ENCODE measurements at places on chromosomes 11 and 22. TPM values are rescaled to one million over a fixed set of nuclear protein-coding genes. Genes with fewer than 3 reads are reported as not detected.

Gene THYN1
- total RNA-seq: 62.7 TPM

Gene USP2
- total RNA-seq: 0.32 TPM

Gene PLET1
- not detected for total RNA-seq

GRCh38 chr11:45089251-45089650 is 57.2 kb upstream of the PRDM11 start:
- DNase-seq: no peak

GRCh38 chr11:99199341-99199740 is 178.6 kb downstream of the CNTN5 start:
- DNase-seq: no peak

DNA sequence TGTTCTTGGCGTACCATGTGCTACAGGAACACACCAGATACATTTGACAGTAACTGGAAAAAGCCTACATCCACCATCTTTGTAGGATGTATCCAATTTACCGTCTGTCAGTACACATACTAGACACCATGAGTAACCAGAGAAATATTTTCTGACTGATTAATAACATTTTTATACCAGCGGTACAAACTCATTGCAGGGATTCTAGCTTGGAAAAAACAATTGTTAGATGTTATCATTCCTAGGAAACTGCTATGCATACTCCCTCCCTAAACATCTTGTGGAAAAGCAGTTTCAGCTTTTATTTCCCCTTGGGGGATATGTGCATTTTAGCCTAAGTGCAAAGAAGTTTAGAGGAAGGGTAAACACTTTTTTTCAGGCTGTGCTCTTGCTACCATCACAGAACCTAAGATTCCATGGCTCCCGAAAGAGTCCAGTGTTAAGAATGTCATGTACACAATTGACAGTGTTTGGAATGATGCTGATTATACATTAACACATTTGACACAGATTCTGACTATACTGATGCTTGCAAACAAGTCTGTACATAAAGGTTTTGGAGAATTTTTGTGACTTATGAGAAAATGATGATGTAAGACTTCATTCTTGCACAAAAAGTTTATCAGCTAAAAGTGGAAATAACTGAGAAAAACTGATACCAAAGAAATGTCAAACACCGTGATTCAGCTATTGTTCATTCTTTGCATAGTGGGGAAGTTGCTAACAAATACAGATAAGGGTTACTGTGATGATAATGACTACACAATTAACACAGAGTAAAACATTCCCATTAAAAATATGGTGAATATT is 23.7 kb downstream of the NCF4 start:
- no peak for DNase-seq

DNA sequence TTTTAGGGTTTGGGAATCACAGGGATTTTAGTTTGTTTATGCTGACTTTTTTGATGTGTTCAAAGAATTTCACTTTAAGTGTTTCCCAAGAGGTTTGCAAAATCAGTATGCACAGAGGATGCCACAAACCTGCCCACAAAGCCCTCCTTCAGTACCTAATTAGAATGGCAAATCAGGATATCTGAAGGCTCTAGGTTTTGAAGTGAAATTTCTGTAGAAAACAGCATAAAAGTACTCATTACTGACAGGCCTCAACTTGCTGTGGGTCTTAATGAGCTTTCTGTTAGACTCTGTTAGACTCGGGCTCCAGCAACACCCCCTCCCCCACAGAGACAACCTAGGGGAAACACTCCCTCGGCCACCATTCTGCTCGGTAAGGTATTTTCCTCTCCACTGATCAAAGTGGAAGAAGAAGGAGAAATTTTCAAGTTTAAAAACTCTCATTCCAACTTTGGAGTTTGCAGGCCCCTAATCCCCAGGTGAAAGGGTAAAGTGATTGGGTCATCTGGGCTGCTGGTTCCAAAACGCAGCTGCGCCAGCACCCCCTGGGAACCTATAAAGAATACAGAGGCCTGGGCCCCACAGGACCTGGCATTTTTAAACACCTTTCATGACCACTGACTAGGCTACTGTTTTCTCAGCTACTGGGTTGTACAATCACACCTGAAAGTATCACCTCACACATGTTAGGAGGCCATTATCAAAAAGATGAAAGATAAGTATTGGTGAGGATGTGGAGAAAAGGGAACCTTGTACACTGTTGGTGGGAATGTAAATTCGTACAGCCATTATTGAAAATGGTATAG is 67.5 kb downstream of the PLEKHA7 start:
- DNase-seq: no peak

DNA sequence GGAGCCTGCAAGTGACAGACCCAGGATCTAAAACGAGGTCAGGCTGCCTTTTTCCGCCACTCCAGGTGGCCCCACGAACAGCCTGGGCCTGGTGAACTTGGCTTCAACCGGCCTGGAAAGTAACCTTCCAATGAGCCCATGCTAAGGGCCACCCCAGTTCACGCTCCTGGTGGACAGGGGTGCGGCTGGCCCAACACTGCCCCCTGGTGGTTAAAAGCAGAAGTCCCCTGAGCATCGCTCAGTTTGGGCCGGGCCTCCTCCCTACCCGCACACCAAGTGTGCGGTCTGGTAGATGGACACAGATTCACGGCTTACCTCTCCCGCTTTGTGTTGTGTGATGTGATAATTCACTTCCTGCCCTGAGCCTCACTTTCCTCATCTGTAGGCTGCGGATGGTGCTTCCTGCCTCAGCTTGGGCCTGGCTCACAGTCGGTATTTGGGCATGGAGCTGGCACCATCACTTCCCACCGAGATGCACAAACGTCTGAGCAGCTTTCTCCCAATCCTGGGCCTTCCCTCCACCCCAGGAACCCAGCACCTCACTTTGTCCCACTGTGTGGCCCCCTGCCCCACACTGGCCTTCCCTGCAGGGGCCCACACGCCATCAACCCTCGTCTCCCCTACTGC is 13.7 kb upstream of the SEC14L3 start:
- peak; percentile 75 for DNase-seq

GRCh38 chr11:17651061-17651460 is 68.3 kb upstream of the MYOD1 start:
- DNase-seq: no peak

Data from naive thymus-derived CD4-positive, alpha-beta T cell (primary cell).